ENCODE measurements at places on chromosomes 5 and 9.

GRCh38 chr5:88878976-88879375 lies 4.0 kb downstream of the MEF2C start:
- DNase-seq, result peak; percentile 60

DNA sequence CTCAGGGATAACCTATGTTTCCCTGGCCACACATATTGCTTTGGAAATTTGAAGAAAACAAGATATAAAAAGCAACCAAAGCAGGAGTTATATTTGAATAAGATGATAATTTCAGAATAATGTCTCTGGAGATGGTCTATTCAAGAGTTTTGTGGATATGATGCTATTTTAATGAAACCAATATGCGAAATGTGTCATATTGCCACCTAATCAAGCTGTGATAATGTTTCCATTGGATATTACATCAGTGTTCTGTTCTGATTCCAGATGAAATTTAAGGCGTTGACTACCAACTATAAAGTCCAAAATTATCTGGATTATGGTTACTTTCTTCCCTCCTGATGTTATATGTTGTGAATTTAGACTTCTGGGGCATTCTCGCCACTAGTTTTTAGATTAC lies 27.6 kb upstream of the NUDT12 start:
- no peak for DNase-seq

DNA sequence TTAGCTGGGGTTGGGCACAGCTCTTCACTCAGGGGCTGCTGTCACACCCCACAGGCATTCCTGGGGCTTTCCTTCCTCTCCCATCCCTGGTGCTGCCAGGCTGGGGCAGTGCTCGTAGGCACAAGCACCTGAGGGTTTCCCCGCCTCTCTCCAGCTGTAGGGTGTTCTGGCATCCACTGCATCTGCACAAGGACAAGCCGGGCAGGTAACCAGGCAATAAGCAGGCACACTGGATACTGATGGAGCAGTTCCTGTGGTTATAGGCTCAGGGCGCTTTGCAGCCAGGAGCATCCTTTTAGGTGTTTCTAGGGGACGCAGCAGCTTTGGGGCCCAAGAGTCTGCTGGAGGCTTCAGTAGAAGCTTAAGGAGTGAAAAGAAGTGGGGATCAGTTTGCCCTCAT lies 56.8 kb downstream of the ARHGEF37 start:
- no peak for DNase-seq

DNA sequence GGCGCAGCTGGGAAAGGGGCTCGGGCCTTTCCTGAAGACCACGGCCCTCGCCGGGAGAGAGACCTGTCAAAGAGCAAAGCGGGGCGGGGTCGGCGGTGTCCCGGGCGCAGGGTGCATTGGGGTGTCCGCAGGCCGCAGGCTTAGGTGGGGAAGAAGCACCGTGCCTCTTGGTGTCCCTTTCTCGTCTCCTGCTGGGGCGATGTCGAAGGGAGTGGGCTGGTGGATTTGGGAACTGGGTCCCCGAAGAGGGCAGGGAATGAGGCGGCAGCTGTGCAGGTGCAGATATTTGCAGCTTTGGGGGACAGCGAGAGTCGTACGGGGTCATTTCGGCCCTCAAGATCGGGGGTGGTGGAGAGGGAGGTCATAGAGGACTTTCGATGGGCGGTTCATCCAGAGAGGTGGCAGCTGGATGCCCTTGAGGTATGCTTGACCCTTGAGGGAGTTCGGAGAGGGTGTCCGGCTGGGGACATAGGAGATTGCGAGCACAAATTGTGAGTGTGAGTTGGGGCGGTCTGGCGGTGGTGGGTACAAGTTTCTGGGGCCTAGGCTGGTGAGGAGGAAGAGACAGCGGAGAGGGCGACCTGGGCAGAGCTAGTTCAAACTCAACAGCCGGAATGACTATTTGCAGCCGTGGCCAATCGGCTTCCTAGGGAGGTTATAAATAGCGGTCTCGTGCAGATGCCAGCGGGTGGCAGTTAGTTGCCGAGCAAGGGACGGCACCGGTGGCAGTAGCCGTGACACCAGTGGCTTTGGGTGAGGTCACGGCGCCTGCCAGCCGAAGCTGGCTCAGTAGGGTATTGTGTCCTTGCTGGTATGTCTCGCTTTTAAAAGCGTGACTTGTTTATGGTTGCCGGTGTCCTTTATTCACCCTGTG lies 601 bp downstream of the NNT start:
- DNase-seq, result peak; percentile 74

DNA sequence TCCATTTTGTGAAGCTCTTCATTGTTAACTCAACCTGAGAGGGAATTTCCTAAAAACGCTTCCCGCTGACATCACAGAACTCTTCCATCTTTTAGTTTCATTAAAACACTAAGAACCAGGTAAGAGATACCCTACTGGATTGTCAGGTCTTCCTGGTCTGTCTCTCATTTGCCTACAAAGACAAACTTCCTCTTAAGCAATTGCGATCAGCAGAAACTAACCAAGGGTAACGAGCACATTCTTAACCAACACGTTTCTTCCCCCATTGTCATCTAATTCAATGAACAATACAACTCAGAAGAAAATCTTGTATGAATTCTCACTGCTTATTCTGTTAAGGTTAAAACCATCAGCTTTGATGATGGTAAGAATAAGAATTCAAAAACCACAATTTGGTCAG lies 6.6 kb downstream of the FBXW11 start:
- no peak for DNase-seq

- no peak for DNase-seq
Measured at GRCh38 chr5:154713615-154714125, 41.5 kb upstream of the LARP1 start.

GRCh38 chr5:50958852-50959457 lies 292.5 kb downstream of the PARP8 start:
- peak; percentile 70 for DNase-seq

DNA sequence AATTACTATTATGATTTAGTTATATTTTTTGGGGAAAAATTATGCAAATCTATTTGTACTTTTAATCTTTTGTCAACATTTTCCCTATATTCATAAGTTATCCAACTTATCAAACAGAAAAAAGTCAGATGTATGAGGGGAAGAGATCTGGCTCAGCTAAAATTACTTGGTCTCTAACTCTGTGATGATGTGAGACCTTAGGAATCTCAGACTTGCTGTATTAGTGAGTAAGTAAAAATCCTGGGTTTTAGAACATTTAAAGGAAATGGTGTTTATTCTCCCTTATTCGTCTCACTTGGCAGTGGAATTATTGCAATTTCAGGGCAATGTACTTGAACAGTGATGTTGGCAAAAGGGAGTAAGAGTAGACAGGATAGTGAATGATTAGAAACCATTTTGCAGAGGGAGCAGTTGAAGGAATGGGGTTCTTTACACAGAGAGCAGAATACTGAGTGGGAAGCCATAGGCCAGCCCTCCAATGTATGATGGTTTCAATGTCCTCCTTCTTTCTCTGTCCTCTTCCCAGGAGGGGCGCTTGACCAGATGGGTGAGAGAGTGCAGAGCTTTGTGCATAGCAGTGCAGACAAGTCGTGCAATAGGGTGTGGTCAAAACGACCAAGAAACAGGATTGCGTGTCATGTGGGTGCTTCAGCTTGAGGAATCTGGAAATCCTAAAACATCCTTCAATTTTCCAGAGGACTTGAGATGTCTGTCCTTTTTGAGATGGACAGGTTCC lies 91.7 kb downstream of the TENT4A start:
- DNase-seq, result peak; percentile 63

- DNase-seq, result no peak
Measured at GRCh38 chr9:112011051-112011620, 114.5 kb downstream of the UGCG start.

DNA sequence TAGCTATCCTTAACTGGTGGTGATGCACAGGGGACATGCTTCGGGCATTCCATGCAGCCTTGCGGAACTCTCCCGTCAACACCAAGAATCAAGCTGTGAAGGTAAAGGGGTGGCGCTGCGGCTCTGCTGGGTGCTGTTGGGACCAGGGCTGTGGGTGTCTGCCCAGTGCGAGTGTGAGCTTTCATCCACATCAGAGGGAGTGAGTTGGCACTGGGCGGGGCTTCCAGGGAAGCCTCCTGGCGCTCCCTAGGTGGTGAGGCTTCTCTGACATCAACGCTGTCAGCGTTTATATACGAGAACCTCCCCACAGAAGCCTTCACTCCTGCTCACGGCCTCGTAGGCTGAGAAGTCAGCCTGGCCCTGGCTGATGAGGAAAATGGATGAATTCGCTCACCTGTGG lies 11.7 kb downstream of the ARPC5L start:
- no peak for DNase-seq

DNA sequence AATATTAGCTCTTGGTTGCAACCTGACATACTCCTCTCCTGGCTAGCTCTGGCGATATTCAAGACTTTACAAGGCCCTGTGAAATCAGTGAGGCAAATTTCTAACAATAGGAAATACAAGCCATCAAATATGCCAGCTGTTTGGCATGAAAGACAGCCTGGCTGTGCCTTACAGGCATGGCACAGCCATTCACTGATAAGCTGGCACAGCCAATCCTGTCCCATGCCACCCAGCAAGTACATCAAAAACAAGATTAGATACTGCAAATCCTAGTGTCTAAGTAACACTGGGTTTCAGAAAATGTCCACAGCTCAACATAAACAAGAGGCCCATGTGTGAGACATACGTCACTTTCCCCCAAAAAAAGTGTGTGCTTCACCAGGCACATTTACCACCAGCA lies 1045.8 kb upstream of the DMAC1 start:
- no peak for DNase-seq

GRCh38 chr5:136034984-136035383 lies 6.2 kb downstream of the TGFBI start:
- DNase-seq, result no peak

GRCh38 chr9:97470076-97470475 lies 31.4 kb upstream of the TMOD1 start:
- DNase-seq, result no peak

DNA sequence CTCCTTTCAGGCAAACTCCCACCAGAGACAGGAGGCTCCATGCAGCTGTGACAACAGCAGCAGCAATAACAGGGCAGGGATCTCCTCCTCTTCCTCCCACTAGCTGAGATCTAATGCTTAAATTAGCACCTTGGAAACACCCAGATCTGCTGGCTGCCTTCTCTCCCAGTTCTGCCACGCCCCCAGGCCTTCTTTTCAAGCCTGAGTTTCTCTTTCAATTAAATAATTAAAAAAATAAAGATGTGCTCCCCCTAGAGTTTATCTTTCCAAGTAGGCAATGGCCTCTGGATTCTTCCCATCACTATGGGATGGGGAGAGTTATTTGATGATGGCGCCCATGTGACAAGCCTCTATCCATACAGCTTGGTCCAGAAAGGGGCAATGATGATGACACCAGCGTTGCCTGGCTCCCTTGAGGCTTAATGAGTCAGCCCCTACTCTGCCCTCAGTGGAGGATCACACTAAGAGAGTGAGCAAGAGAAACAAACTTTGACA lies 3.8 kb downstream of the FAM219A start:
- peak; percentile 89 for DNase-seq

- no peak for DNase-seq
Measured at GRCh38 chr9:76099516-76099915, 209.0 kb downstream of the PCSK5 start.

- no peak for DNase-seq
Measured at GRCh38 chr9:131263701-131264100, 12.6 kb downstream of the FAM78A start.

GRCh38 chr5:6302684-6303083 lies 75.7 kb downstream of the MED10 start:
- DNase-seq, result peak; percentile 5

DNA sequence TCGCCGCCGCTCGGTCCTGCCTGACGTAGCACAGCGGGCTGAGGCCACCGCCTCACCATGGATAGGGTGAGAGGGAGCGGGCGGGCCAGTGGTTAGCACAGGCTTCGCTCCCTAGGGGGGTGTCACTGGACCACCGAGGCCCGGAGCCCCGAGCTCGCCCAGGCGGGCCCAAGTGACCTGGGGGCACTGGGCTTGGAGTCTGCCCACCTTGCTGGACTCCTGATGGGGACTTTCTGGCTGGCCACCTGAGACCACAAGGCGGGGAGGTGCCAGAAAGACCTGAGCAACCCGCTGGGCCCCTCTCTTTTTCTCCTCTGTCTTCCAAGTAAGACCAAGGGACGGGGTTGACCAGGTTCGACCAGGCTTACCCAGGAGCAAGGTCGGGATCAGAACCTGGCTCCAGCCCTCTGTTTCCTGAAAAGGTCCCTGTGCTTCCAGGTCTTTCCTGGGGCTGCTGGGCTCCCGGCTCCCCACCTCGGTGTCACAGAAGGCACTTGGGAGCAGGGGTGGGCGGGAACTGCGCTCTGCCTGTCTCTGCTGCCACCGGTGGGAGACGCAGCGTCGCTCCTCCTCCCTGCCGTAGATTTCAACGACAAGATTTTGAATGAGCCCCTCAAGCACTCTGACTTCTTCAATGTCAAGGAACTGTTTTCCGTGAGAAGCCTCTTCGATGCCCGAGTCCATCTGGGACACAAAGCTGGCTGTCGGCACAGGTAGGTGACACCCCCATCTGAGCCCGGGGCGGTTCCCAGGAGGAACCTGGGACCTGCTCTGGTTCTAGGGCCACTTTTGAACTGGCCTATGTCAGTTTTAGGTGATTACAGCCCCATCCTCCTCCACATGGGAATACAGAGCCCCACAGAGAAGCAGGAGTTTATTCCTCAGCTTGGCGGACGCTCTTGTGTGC lies 1.0 kb downstream of the MRPS2 start:
- peak; percentile 86 for DNase-seq
